ENCODE measurements at places on chromosomes 2 and 18.
A peak's percentile ranks its signal among the peaks of the same experiment; 100 is the strongest.

DNA sequence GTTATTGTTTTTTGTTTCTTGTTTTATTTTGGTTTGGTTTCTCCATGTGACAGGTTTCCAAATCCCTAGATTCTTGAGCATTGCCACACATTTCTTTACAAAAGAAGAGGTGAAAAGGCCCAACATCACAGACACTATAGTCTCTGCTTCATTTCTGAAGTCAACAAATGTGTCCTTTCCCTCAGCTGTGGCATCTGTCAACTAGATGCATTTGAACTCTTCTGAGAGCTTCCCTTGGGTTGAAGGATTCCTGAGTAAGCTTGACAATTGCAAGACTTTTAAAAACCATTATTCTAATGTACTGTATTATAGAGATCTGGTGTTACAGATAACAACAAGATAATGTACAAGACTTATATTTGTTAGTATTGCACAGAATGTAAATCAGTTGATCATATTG is 703.3 kb upstream of the PKDCC start:
- DNase-seq = no peak

DNA sequence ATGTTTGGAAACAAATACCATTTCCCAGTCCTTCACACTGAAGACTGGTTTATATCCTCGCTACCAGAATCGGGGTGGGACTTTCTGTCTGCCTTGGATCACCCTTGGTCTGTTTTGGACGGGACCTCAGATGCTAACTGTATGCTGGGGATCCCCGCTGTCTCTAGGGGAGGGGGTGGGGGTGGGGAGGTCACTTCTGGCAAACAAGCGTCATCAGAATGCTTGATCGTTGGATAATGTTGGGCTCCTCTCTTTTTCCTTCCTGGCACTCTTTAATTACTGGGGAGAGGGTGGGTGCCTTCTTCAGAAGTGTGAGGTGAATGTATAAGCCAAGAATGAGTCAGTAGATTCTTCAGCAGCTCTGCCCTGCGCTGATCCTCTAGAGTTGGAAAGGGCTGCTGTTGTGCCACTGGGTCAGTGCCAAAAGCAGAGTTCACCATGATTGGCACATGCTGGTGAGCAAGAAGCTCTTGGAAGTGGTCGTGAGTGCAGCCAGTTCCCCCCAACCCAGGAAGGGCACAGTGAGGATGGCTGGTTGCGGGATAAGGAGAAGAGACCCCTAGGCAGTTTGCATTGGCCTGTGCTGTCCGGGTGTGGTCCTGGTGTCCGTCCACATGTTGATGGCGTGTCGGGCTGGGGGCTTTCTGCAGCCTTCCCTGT is 32.2 kb downstream of the DGKD start:
- DNase-seq = no peak

GRCh38 chr18:56421647-56422046 is 216.7 kb downstream of the TXNL1 start:
- no peak for DNase-seq

GRCh38 chr2:196383799-196384198 is 212.4 kb upstream of the STK17B start:
- no peak for DNase-seq

DNA sequence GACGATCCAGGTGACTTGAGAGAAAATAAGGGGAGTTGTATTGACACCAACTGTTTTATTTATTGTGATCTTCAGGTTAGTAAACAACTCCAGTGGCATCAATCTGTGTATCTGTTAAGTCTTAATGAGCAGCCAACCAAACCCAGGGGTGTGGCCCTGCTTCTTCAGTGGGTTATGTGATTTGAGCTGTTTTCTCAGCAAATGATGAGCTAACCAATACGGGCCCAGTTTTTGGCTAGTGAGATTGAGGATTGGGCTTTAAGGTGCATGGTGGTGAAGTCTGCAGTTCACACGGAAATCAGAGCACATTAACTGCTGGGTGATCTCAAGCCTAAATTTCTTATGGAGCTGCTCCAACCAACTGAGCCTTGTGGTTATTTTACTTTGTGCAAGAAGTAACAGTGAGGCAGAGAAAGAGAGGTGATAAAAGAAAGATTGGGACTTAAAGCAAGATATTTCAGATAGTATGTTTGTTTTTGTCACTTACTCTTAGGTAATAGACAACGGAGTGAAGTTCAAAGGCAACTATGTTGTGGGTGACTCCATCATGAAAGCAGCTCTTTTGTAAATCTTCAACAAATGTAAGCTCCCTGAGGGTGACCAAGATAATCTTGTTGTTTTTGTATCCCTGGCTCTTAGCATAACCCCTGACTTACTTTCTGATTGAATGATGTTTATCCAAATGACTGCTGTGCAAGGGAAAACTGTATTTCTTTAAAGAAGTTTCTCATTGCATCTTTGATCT is 2.4 kb downstream of the MTCL1 start:
- DNase-seq = peak; percentile 35

DNA sequence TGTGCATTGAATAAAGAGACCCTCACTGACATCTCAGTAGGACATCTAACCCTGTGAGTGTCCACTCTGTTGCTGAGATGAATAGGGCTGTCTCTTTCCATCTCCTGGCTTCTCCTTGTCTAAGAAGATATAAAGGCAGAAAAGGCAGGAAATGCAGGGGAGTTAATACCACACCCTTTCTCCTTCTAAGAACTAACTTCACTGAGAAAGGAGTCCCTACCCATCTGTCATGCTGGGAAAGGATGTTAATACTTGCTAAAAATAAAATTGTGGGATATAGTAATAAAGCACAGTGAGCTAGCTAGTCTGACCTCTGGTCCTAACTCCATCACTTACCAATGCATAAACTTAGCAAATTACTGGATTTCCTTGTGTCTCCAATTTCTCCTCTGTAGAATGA is 213.9 kb upstream of the FIGN start:
- no peak for DNase-seq

GRCh38 chr2:239381709-239382134 is 19.1 kb downstream of the HDAC4 start:
- no peak for DNase-seq
